ENCODE measurements at places on chromosomes 12 and 14. TPM values are rescaled to one million over a fixed set of nuclear protein-coding genes. Genes with fewer than 3 reads are reported as not detected.
A peak's percentile ranks its signal among the peaks of the same experiment; 100 is the strongest.

ANKRD33 gene
- not detected for total RNA-seq

SMIM10L1 gene
- 9.9 TPM for total RNA-seq

DNA sequence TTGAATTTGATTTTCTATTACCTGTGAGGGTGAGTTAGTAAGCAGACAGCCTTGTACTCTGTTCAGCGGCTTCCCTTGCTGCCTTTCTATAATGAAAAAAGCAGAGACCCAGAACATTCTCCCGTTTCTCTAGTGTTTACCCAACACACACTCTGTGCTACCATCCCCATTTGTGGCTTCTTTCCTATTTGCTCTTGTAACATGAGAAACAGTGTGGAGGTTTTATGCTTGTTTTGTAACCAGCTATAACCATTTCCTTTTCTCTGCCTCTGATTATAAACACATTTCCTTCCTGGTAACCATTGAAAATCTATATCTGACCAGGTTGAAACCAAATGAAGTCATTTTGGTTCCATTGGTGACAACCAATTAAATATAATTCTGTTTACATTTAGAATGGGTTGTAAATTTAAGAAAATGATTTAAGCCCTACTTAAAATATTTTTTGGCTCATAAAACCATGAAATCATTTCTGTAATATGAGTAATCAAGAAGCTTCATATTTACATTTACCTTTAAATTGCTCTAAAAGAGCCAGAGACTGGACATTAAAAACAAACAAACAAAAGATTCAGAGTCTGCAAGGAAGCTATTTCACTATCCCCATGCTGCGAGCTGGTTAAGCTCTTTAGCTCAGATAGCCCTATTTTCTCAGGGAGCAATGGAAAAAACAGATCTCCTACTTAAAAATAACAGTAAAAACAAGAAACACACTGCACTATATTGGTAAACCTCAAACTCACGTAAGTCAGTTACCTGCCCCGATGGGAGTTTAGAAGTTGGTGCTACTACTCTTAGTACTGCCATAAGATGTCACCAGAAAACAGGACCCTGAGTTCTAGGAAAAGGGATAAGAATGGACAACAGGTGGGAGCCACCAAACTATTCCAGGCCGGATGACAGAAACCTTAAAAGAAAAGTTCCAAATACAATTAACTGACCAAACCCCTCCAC, 206.5 kb upstream of the EEA1 start:
- no peak for DNase-seq

- DNase-seq = no peak
Measured at GRCh38 chr12:12898136-12898717, 6.9 kb downstream of the GPRC5A start.

DNA sequence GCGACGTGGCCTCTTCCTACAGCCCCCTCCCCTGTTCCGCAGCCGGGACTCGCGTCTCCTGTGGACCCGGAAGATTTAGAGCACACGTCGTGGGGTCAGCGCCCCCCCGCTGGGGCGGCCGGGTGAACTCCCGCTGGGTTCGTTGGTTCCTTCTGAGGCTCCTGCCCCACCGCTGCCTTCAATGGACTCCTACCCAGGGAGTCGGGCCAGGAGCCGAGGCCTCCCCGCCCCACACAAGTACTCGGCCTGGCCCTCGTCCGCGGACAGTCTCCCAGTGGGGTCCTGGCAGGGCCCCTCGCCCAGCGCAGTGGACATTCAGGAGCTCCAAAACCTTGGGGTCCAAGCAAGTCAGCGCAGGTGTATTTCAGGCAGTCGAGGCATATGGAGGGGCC, 1.2 kb downstream of the MMP17 start:
- no peak for DNase-seq

- DNase-seq = no peak
Measured at GRCh38 chr14:24390701-24391468, 7.9 kb upstream of the NYNRIN start.

DNA sequence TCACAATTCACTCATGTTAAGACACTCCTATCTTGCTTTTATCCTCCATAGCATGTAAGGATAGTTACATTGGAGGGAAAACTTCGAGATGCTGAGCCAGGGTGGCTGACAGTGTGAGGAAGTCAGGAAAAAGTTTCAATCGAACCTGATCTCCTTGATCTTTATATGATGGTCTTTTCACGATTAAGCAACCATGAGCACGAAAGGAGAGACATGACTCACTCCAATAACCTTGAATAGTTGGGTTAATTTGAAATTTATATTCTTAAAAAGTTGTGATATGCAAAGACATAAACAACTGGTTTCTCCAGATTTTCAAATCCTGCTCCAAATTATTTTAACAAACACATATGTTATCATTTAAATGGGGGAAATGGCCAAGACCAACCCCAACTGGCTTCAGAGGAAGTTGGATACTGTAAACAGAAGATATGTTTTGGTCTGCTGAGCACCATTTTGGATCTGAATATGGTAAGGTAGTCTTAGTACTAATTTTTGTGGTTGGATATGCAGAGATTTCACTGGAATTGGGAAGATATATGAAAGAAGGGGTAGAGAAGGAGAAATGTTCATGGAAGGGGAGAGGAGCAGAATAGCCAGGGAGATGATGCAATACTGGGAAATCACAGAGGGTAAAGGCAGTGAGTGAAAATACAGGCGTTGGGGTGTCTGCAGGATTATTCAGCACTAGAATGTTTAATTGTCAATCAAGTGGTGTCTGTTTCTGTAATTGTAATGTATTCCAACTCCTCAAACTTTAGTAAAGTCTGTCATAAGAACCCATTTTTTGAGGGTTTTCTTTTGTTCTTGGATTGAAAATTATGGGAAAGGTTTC, 185.2 kb upstream of the SLC38A2 start:
- DNase-seq = no peak

GRCh38 chr12:23810329-23810902, 139.1 kb downstream of the SOX5 start:
- DNase-seq = no peak

DNA sequence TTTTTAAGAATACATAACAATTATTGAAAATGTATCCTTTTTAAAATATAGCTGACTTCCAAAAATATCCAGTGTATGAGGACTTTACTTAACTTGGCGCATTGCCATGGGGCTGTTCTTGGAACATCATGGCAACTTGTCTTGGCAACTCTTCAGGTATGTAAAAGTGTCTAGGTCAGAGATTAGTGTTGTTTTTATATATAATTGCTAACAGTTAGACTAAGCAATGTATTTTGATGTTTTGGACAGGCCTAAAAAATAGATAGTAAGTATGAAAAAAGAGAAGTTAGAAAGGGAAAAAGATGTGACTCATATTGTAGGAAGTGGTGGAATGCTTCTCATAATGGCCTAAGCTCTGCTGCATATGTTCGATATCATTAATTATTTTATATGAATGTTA, 70.9 kb downstream of the MON2 start:
- DNase-seq = peak; percentile 20

DNA sequence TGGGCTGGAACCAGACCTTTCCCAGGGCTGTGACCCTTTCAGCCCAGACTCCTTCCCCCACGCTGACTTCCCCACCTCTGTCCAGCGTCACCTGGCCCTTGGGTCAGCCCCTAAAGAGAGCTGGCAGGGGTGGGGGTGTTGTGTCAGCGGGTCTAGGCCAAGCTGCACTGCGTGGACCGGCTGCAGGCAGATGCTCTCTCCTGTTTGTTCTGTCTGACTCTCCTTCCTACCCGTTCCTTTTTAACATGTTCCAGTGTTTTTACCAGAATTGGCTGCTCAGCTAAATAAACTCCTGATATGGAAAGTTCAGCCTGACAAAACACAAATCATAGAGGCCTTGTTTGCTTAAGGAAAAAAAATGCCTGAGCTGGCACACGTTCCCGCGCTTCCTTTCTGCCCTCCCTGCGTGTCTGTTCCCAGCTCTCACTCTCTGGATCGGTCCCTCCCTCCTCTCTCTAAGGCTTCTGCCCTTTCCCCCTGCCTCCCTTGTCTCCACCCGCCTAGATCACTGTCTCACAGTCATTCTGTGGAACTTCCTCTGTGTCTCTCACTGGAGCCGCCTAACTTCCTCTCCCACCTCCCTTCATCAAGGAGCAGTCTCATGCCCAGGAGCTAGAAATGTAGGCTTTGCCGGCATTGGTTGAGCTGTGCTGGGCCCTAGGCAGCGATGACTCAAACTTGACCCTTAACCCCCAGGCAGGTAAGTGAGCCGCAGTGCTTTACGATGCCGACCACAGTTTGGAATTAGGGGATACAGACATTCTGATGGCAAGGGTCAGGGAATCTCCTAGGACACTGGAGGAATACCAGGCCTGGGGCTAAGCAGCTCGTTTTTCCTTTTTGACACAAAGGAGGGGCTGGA, 15.5 kb upstream of the MLXIP start:
- DNase-seq = peak; percentile 86

GRCh38 chr14:88245321-88245720, 77.7 kb downstream of the KCNK10 start:
- DNase-seq = no peak

DNA sequence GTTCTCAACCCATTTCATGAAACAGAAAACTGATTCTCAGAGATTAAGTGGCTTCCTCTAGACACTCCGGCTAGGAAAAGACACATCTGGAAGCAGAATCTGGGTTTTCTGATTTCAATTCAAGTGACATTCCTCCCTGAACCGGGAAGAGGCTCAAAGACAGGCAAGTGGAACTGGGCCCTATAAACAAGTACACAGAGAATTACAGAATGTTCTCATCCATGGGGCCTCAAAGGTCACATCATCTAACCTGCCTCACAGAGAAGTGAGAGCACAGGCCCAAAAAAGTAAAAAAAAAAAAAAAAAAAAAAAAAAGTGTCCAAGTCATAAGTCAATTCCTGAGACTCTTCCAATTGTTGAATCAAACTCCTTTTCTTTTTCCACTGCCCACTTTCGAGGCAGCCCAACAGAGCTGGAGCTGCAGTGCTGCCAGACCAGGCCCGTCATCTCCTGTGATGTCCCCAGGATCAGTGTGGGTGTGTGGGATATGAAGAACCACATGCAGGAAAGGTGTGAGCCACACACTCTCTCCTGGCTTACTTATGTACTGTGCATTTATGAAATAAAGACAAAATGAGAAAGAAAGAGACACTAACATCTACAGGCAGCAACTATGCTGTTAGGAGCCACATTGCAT, 2.8 kb upstream of the KRT1 start:
- DNase-seq = no peak

ABHD12B gene
- not detected for total RNA-seq

GRCh38 chr12:41286426-41286825, 98.3 kb downstream of the PDZRN4 start:
- DNase-seq = no peak

- no peak for DNase-seq
Measured at GRCh38 chr12:105750096-105750495, 388.7 kb downstream of the NUAK1 start.

- no peak for DNase-seq
Measured at GRCh38 chr12:109938947-109939346, 38.9 kb downstream of the TCHP start.

NEUROD4 gene
- not detected for total RNA-seq

FGF23 gene
- total RNA-seq = not detected

PLXNC1 gene
- total RNA-seq = 0.66 TPM

DNA sequence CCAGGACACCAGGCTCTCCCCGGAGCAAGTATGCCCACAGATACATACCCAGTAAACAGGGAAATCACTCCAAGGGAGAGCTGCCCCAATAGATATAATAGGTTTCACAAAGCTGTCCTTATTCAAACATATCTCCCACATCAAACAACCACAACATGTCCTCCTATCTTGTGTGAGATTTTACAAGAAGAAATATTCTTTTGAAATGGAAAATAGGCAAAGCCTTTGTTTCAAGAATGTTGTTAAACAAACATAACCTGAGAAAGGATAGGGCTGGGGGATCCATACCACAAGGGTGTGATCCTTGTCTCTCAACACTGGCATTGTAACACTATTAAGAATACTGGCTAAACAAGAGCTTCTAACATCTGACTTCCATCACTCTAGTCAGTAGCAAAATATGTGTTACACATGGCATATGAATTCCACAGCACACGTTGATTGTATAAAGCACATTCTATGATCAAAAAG, 32.9 kb downstream of the LGR5 start:
- no peak for DNase-seq

DNA sequence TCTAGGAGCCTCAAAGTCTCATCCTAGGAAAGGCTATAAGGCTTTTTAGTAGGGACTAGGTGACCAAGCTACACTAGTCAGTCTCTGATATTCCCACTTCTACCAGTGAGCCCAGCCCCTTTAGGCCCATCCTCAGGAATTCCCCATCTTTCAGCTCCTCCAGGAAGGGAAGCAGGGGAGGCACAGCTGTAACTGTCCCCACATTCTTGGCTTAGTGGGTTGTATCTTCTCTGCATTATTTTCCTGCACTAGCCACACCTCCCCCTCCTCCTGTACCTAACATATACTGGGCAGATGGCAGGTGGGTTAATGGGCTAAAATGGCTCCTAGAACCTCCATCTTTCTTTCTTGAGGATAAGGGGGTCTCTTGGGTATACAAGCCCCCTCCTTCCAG, 424 bp upstream of the CYP27B1 start:
- no peak for DNase-seq

CTSG gene
- not detected for total RNA-seq

GRCh38 chr12:25107920-25108319, 87.0 kb downstream of the DNAI7 start:
- DNase-seq = no peak

DNA sequence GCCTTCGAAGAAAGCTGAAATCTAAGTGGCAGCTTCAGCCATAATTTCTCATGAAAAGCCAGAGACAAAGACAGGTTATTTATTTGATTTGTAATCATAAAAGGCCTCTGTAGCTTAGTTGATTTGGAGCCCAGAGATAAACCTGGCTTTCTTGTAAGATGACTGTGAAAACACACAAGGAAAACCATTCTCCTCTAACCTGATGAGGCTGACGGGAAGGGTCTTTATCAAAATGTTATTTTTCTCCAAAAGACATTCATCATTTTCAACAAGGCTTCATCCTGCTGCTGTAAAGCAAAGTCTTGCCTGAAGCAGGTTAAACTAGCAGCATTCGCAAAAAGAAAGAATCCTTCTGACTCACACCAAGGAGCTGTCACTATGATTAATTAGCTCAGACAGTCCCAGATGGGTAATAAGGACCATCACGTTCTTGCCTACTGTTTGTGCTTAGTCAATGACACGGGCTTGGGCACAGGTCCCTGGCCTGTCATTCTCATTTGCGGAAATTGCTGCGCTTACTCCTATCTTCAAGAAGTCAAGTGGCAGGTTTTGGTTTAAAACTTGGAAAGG, 286.6 kb downstream of the C12orf75 start:
- no peak for DNase-seq

SSPN gene
- not detected for total RNA-seq

DNA sequence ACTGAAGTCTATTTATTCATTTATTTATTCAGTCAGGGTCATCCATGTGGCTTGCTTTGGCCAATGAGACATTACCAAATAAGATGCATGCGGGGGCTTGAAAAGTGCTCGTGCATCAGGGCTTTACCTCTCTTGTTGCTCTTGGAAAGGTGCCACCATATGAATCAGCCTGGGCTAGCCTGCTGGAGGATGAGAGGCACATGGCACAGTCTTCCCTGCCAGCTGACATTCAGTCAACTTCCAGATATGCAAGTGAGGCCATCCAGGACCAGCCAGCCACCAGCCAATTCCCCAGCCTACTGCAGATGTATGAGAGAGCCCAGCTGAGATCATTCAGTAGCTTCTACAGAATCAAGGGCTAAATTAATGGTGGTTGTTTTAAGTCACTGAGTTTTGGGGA, 105.2 kb upstream of the RPH3A start:
- DNase-seq = peak; percentile 82

Data from HT1080 (cell line).